ENCODE measurements at places on chromosomes 3 and 15.

DNA sequence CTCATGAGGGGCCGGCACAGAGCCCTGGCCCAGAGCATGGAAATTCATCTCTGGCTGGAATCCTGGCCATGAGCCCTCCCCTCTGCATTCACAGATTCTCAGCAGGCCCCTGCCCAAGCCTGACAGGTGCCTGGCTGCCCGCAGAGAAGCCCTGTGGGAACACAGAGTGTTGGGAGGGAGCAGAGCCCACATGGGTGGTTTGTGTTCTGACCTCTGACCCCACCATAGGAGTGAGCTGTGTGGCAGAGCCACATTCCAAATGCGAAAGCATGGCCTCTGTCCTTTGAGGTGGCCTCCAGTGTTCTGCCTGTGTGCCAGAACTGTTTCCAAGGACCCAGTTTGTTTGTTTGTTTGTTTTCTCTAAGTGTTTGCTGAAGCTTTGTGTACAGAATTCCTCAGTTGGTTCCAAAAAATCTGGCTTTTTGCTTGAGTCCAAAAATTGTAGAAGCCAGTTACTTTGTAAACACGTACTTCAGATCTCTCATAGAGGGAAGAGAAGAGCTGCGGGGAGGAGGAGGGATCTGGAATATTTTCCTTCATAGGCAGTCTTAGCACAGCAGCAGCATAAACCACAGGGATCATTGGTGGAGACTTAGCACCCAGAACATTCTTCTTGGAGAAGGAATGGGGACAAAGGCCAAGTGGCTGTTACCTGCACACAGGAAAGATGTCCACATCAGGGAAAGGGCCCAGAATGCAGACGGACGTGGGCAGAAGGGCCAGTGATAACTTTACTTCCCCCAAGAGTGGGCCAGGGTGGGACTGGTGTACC is 36.0 kb downstream of the GRAMD2A start:
- no peak for DNase-seq

DNA sequence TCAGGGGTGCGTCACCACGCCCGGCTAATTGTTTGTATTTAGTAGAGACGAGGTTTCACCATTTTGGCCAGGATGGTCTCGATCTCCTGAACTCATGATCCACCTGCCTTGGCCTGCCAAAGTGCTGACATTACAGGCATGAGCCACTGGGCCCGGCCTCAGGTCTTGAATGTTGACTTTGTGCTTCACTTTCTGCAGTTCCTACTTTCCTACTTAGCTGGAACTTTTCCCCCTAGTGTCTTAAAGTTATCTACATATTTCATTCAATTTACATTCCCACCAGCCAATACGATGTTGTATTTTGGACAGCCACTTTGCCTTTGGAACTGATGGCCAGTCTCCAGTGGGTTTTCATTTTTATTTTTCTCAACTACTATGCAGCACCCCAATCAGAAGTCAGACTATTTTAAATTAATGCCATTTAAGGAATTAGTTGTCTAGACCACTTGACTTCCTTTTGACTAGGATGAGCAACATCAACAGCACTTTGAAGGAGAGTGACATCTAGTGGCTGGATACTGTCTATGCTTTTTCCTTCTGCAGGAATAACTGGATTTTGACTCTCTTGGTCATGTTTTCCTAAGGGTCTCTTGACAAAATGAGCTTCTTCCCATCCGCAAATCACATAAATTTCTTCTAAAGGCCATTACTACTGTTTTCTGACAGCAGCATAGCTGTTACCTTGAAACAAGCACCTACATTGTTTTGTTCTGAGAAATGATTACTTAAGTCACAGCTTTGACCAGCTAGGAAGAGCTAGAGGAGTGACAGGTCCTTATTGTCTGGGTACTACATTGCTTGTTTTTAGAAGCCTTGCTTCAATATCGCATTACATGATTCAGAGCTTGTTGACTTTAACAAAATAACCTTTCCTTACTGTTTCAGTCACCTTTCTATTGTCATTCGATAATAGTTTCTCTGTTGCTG is 140.2 kb downstream of the ITPR1 start:
- DNase-seq: no peak

DNA sequence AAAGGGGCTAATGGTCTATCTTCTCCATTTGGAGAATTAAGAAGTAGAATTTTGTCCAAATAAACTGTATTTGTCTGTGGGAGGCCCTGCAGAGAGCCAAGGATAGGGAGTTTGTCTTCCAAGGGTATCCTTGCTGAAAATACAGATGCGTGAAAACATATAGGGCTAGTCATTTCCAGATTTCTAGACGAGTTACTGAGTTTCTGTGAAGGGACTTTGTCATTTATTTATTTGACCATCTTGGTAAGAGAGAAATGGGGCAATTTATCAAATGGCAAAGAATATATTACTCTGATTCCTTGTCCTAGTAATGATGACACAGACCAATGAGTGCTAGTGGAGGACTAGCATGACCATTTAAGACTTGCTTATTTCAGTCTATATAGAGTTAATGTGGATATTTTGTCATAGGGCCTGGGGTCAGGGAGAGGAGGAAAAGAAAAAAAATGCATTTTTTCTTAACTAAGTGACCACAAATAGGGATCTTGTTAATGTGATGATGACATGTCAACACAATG is 376.6 kb upstream of the ONECUT1 start:
- DNase-seq: no peak

DNA sequence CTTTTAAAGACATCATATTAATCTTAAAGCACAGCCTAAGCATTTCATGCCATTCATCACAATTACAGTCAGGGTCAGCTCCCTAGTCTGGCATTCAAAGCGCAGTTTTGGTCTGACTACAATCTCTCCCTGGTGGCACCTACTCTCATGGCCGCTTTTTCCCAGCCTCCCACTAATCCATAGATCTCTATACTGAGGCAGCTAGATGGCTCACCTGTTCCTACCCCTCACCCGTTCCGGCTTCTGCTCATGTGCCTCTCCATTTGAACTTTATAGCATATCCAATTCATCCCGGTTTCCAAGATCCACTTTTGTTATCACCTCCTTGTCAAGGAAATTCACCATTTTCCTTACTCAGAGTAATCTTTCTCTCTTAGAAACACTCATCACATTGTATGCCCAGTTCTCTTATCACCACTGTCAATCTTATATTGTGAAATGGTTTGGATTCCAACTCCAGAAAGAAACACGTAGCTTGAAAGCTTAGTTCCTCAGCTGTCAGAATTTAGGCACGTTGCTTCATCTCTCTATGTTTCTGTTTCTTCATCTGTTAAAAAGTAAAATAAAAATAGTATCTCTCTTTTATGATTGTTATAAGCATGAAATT is 220.0 kb upstream of the UBE2E2 start:
- no peak for DNase-seq

GRCh38 chr3:87977765-87978164 is 81.0 kb downstream of the CGGBP1 start:
- no peak for DNase-seq

DNA sequence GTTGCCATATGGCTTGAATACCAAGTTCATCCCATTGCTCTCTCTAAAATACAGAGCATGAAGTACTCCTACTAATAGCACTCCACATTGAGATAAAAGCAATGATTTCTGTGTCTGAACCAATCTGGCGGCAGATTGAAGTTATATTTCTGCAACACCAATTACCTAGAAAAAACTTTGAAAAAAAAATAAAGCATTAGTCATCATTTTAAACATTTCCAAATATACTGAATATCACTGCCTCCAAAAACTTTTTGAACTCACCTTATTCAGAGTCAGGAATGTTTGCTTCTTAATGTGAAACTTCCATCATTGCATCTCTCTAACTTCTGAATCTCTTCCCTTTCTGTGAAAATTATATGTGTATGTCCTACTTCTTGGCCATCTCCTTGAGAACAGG is 540.5 kb downstream of the GRM7 start:
- no peak for DNase-seq
